ENCODE measurements at places on chromosomes 4 and X.

- DNase-seq: no peak
These were observed 62.0 kb downstream of the HTT start for GRCh38 chr4:3136454-3136853.

GRCh38 chr4:5718411-5718810 lies 7.4 kb downstream of the EVC start:
- DNase-seq: no peak

DNA sequence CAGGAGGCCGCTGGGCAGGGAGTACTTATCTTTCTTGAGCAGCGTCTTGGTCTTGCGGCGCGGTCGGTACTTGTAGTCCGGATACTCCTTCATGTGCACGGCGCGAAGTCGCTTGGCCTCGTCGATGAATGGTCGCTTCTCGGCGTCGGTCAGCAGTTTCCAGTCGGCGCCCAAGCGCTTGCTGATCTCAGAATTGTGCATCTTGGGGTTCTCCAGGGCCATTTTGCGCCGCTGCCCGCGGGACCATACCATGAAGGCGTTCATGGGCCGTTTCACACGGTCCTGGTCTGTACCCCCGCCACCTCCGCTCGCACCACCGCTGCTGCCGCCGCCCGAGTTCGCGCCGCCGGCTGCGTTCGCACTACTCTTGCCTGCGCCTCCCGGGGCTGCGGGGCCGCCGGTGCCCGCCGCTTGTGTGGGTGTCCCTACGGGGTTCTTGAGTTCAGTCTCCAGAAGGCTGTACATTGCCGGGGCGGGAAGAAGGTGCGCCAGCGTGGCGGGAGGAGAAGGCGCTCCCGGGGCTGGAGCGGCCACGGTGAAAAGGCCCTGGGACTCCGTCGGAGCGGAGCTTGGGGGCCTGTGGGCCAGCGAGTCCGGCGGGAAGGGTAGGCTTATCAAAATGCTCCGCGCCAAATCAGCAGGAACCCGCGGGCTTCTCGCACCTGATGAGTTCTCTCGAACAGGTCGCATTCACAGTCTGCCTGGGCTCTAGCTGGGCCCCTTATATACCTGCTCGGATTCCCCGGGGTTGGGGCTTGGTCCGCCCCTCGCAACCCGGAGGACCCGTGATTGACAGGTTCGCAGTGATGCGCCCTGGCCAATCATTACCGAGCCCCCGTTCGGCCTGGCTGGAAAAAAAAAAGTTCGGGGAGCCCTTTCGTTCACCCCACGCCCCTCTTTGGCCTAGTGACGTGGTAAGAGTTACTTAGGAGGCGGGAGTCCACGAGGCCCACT lies at the start of gene SOX3:
TSS of gene SOX3 (minus strand) at position 699 of the 954 bp plus-strand sequence. CDS start at position 690, 9 bp downstream.
- DNase-seq: no peak

DNA sequence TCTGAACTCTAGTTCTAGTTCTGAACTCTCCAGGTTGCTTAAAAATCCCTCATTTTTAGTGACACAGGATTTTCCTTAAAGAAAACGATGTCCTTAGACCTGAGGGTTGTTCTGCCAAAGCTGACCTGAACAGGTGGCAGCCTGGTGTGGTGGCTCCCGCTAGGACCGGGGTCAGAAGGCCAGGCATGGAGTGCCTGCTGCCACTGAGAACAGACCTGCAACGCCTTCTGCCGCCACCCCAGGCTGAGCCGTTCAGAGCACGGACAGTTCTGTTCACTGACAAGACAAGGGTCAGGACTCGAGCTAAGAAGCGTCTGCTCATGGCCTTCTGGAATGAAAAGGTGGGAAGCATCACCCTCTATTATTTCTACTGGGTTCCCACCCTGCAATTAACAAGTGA lies 15.8 kb downstream of the DCTD start:
- no peak for DNase-seq

- no peak for DNase-seq
These were observed 486.4 kb upstream of the FAT1 start for GRCh38 chr4:187209921-187210613.

DNA sequence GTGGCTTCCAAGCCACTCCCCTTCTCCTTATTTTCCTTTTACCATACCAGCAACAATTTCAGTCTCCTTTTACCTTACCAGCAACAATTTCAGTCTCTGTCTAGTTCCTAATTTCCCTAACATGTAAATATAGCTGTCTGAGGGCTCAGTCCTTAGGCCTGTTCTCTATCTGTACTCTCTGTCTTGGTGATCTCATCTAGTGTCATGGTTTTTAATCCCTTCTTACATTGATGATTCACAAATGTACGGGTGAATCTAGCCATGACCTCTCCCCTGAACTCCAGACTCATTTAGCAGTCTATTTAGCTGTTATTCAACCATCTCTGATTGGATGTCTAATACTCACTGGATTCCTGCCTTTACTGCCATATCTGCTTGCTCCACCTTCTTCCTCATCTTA lies 7.2 kb downstream of the IL15 start:
- no peak for DNase-seq

DNA sequence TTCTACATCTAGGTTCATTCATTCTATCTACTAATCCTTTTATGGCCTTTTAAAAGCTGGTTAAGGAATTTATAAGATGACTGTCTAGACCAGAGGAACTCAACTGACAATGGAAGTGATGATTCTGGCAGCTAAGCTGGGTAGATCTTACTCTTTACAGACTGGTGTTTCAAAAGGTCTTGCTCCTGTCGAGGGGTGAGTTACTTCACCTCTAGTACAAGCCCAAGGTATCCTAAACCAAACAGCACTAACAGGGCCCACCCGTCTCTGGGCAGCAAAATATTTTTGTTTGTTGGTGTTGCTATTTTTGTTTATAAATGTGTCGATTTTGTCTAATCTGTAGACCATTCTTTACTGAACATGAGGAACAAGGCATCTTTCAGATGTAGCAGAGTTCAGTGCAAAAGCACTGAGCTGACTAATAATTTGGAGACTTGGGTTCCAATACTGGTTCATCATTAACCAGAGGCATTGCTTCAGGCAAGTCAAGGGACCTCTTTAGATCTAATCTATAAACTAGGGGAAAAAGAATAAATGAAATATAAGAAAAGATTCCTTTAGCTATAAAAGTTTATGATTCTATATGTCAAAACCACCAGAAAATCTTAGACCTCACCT lies 90.3 kb upstream of the FRG1 start:
- DNase-seq: no peak

DNA sequence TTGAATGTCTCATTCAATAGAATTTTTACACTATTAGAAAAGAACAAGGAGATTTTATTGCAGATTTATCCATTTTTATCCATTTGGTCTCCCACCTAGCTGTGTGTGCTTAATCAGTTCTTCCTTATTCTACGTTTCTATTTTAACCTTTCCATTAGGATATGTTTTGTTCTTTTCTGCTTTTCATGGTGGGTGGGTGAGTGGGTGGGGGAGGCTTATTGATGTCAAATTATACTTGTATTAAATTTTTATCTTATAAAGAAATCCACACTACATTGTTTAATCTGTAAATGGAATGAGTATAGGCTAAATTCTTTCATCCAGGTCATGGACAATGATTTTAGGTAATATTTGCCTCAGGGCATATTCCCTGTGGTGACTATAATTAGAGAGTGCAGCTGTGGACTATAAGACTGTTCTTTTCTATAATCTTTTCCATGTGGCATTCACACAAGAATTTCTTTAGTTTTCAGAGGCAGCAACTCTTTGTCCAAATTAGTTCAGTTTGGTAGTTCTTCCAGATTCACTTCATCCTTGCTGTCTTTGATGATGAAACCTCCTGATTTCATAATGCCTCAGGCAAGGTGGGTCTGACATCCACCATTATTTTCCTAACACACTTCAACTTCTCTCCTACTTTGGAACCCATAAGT lies 2451.8 kb downstream of the PCDH7 start:
- DNase-seq: no peak

All from bone marrow (tissue), 2 donors.